ENCODE measurements at places on chromosomes 2 and 18. TPM values are rescaled to one million over a fixed set of nuclear protein-coding genes. Genes with fewer than 3 reads are reported as not detected.

TTN gene
- polyA plus RNA-seq, result 0.16 TPM

IL1RL1 gene
- not detected for polyA plus RNA-seq

CROCC2 gene
- not detected for polyA plus RNA-seq

SEPTIN10 gene
- 10.0 TPM for polyA plus RNA-seq

CDK15 gene
- 0.09 TPM for polyA plus RNA-seq

UGT1A1 gene
- not detected for polyA plus RNA-seq

HOXD3 gene
- not detected for polyA plus RNA-seq

BBS5 gene
- polyA plus RNA-seq, result 4.6 TPM

CDC42EP3 gene
- 25.2 TPM for polyA plus RNA-seq

KCNG3 gene
- polyA plus RNA-seq, result 1.1 TPM

MLPH gene
- polyA plus RNA-seq, result not detected

Data from neural cell (in vitro differentiated cells).